ENCODE measurements at places on chromosomes 12 and 14.

DNA sequence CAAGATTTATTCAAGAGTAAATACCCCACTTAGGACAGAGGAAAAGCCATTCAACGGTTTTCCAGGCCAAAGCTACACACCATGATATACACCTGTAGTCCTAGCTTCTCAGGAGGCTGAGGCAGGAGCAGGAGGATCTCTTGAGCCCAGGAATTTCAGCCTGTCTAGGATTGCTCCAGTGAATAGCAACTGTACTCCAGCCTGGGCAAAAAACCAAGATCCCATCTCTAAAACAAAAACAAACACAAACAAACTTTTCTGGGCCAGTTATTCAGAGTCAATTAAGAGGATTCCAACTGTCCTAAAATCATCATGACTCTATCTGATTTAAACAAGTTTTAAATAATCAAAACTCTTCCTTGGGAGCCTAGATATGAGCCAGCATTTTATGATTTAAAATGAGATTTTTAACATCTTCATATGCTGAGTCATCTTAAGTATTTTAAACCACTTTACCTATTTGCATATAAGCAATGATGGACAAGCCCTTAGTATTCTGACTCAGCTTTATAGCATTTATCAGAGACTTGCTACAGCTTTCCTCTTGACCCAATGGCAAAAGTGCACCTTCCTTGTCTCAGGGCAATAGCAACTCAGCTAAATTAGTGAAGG is 77.1 kb downstream of the KCNMB4 start:
- no peak for DNase-seq

GRCh38 chr14:105690671-105691070 is 164.3 kb downstream of the TMEM121 start:
- no peak for DNase-seq

- no peak for DNase-seq
Observed at GRCh38 chr14:92413379-92413778, 90.4 kb downstream of the SLC24A4 start.

- no peak for DNase-seq
Observed at GRCh38 chr14:68955164-68955850, 23.8 kb downstream of the ACTN1 start.

- no peak for DNase-seq
Observed at GRCh38 chr12:107109726-107110719, 16.7 kb upstream of the CRY1 start.

DNA sequence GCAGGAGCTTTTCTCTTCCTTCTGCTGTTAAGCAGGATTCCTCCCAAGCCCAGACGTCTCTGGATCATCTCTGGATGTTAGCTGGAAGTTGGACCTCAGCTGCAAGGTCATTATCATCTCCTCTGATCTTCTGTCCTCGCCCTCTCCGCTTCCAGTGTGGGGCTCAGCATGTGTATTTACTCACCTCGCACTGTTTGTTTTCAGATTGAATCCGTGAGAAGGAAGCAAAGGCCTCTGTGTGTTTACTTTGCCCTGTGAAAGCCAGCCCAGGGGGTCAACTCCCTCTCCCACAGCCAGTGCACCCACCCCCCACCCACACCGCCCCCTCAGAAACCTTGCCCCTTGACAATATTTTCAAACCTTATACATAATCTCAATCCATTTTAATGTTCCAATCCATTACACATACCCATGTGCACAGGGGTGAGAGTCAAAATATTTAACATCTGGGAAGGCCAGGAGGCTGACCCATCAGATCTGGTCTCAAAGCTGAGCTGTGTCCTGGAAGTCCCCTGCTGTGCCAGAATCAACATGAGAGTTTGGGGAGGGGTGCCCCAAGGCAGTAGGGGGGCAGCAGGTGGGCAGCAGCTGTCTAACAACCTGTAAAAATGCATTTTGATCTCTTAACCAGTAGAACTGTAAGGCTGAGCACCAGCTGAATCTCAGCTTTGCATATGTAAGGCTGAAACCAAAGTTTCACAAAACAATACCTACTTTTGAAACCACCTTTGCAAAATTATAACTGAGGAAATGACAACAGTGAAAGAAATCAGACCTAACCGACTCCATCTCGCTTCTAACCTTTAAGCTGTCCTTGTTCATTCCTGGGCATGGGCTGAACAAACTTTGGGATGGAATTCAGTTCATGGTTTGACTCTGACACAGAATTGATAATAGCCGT is 157.9 kb downstream of the ZNF664 start:
- no peak for DNase-seq

GRCh38 chr12:69894800-69895383 is 69.9 kb downstream of the MYRFL start:
- no peak for DNase-seq

DNA sequence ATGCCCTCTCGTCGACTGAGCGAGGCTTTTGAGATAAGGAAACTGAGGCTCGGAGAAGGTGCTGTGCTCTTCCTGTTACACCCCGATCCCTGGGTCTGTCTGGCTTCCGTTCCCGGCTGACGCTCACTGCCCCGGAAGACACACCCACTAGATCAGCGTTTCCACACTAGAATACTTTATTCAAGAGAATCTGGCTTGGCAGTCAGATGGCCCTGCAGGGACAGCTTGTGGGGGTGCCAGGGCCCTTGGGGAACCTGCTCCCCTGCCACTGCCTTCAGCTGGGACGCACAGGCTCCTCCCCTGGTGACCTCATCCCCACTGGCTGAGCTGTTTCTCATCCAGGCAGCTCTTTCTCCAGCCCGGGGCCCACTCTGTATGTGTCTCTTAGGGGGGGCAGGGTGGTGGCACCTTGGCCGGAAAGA is 13.7 kb downstream of the PGF start:
- DNase-seq, result no peak

- no peak for DNase-seq
Observed at GRCh38 chr14:74582910-74583581, 29.0 kb downstream of the LTBP2 start.

DNA sequence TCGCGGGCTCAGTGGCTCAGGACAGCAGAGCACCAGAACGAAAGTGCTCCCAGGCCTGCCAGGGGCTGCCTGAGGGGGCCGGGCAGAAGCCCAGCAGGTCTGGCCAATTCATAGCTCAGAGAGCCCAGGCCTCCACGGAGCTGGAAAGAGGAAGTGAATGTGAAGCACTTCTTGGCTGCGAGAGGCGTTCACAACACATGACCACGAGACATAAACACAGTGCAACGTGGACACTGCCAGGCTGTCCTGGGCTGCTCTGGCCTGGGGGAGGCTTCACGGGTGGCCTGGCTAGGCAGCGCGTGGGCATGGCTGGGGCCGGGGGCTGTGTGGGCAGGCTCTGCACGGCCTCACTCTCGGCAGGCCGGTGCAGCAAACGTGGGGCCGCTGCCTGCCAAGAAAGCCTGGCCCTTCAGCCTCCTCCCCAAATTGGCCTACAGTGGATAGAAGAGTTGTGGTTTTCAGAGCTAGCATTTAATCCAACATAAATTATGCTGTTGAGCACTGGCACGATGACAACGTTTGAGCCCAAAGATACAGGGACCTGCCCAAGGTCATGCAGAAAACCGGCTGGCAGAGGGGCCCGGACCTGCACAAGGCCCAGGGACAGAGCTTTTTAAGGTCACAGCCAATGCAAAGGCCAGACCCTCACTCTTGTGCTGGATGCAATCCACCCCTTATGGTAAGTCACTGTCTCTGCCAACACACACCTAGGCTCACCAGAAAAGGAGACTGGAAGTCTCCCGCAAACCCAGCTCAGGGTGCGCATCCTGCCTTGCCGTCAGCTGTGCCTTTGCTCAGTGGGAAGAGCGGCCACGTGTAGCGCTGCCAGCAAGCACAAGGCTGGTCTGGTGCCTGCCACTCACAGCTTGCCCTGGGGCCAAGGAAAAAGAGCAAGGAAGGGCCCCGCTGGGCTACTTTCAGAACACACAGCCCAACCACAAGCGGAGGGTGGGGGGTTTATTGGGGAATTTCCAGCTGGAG is 8.6 kb downstream of the SLC25A29 start:
- peak; percentile 30 for DNase-seq

DNA sequence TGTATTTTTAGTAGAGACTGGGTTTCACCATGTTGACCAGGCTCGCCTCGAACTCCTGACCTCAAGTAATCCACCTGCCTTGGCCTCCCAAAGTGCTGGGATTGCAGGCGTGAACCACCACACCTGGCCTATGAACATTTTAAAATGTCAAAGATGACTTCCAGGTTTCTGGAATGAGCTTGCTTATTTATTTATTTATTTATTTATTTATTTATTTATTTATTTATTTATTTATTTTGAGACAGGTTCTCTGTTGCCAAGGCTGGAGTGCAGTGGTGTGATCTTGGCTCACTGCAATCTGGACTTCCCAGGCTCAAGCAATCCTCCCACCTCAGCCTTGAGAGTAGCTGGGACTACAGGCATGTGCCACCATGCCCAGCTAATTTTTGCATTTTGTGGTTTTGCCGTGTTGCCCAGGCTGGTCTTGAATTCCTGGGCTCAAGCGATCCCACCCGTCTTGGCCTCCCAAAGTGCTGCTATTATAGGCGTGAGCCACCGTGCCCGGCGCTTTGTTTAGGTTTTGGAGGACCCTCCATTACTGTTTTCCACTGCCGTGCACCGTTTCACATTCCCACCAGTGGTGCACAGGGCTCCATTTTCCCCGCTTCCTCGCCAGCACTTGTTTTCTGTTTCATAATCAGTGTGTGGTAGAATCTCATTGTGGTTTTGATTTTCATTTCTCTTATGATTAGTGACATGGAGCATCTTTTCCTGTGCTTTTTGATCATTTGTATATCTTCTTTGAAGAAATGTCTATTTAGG is 6.4 kb upstream of the CFAP251 start:
- DNase-seq, result no peak

DNA sequence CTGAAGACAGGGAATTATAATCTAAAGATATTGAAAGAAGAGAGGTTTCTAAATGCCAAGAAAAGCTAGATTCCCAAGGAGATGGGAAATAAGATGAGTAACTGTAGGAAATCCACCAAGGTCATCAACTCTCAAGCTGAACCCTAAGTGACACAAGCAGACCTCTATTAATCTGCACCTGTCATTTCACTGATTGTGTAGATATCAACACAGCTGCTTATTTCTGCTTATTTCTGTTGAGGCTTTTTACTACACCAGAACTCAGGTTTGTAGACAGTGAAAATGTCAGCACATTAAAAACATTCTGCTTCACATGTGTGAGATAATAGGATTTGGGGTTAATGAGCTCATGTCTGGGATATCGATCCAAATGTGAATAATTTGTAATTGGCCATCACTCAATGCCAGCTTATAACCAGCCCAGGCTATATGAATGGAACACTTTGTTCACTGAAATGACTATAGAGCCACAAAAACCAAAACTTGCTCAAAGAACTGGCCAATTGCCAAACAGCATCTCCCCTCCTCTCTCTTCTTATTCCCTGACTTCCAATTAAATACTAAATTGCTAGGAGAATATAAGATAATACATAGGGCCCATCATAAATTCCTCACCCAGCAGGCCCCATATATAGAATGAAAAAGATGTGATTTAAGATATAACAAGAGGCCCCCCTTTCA is 188.7 kb upstream of the ARID2 start:
- peak; percentile 4 for DNase-seq

DNA sequence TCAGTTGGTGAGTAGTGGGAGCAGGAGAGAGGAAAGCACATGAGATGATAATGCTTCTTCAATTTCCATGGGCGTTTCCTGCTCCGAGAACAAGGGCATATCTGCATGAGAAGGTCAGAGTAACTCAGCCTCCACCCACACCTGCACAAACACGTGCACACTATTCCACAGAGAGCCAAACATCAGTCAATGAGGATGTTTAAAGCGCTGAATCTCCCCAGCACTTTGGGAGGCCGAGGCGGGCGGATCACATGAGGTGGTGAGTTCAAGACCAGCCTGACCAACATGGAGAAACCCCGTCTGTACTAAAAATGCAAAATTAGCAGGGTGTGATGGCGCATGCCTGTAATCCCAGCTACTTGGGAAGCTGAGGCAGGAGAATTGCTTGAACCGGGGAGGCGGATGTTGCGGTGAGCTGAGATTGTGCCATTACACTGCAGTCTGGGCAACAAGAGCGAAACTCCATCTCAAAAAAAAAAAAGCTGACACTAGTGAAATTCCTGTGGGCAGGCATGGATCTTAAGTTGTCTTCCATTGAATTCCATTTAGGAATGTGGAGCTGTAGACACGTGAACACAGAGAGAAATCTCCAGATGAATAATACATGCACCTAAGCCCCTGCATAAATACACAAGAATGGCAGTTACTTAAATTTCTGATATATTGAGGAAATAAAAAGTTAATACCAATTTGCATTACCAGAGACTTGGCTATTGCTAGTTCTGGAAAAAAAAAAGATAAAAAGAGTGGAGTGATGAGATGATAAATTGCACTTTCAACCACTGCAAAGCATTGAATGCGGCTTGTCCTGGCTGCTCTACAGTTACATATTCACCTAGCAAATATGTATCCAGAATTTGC is 1097.4 kb upstream of the TMEM132C start:
- no peak for DNase-seq

GRCh38 chr12:14275886-14276285 is 89.6 kb upstream of the ATF7IP start:
- DNase-seq, result no peak

GRCh38 chr14:65566820-65567522 is 154.4 kb downstream of the FUT8 start:
- DNase-seq, result no peak

DNA sequence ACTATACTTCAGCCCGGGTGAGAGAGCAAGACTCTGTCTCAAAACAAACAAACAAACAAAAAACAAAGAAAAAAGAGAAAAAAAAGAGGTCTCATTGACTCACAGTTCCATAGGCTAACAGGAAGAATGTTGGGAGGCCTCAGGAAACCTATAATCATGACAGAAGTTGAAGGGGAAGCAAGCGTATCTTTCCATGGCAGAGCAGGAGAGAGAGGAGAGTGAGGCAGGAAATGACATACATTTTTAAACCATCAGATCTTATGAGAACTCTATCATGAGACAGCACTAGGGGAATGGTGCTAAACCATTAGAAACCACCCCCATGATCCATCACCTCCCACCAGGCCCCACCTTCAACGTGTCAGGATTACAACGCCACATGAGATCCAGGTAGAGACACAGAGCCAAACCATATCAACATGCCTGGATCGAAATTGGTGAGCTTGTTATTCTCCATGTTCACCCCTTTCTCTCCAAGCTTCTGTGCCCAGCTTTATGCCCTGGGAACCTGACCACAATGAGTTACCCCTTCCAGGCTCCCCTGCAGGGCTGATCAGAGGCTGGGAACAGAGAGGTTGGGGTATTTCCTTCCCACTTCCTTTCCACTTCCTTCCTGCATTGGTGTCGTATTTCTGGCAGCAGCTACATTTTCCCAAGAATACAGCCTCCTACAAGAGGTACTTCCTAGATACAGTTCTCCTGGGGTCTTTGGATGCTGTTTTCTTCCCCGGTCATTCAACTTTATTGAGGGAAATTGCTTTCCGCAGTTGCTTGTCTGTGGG is 219.3 kb upstream of the FLRT2 start:
- no peak for DNase-seq
